ENCODE measurements at places on chromosomes 12 and 14. TPM values are rescaled to one million over a fixed set of nuclear protein-coding genes. Genes with fewer than 3 reads are reported as not detected.

The GPRC5D gene
- total RNA-seq, result not detected

The HOMEZ gene
- total RNA-seq, result 8.5 TPM

The ATG2B gene
- 12.4 TPM for total RNA-seq

The RNASE7 gene
- not detected for total RNA-seq

The HIF1A gene
- 50.9 TPM for total RNA-seq

The KRT78 gene
- not detected for total RNA-seq

The RBP5 gene
- total RNA-seq, result 2.1 TPM

The PARPBP gene
- total RNA-seq, result 0.81 TPM

The AKAP3 gene
- total RNA-seq, result 5.9 TPM

GRCh38 chr12:112988224-112988623, 9.9 kb downstream of the OAS2 start:
- no peak for DNase-seq

- DNase-seq, result no peak
These were observed 82.1 kb downstream of the PLXNC1 start for GRCh38 chr12:94230357-94230905.

GRCh38 chr14:94539181-94539580, 22.1 kb upstream of the SERPINA4 start:
- DNase-seq, result no peak

DNA sequence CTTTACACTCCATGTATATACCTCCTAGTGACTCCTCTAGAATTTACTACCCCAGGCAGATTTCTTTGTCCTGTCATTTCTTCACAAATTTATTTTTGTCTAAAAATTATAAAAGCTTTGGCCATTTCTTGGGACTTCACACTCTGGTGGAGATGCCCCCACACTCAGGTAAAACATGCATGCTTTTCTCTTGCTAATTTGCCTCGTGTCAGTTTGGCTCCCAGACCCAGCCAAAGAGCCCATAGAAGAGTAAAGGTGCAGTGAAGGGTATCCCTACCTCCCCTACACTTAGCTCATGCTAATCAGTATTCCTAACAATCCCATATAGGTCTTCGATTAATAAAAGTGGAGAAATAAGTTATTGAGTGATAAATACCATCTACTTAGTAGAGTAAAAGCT, 256.5 kb upstream of the KRR1 start:
- no peak for DNase-seq

DNA sequence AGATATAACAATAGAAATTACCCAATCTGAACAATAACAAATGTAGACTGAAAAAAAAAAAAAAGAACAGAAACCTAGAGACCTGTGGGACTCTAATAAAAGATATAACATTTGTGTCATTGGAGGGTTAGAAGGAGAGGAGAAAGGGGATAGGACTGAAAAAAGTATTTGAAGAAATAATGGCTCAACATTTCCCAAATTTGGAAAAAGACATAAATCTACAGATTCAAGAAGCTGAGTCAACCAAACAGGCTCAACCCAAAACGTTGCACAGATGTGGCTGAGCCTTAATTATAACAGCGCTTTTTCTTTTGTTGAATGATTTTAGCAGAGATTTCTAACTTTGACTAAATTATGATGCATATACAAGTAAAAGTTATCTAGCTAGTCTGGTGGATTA, 131.3 kb downstream of the TMTC3 start:
- no peak for DNase-seq

DNA sequence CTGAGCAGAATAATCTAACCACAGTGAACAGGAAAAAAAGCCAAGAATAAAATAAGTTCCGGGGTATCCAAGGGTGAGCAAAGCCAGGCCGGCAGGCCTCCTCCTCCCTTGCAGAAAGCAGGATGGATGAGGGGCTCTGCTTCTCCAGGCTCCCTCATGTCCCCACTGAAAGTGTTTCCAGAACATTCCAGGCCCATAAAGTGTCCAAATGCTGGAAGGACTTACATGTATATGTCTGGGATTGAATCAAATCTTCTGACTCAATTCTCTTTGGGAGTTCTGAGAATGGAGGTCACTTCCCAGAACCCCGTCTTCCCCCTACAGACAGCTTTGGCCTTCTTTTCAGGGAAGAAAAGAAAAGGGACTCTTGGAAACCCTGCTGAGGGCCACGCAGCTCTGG, 25.0 kb upstream of the BDKRB1 start:
- DNase-seq, result no peak

GRCh38 chr14:68362846-68363245, 430.0 kb downstream of the ZFP36L1 start:
- DNase-seq, result no peak

DNA sequence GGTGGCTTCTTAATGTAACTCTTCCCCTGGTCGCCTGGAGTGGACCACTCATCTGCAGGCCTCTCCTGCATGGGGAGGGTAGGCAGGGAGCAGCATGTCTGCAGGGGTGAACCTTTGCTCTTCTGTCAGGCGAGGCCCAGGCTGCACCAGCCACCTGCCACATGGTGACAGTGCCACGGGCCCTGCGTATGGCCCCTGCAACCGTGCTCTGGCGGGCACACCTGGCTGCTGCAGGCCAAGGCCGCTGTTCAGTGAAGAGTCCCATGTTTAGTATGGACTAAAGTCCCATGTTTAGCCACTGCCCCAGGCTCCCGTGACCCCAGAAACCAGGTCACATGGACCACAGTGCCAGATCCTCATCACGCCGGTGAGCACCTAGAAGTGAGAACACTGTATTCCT, 187.0 kb downstream of the ADGRD1 start:
- DNase-seq, result no peak

GRCh38 chr12:109734219-109735000, 20.8 kb downstream of the FAM222A start:
- DNase-seq, result no peak

GRCh38 chr12:89497005-89497404, 27.6 kb downstream of the GALNT4 start:
- peak; percentile 26 for DNase-seq

DNA sequence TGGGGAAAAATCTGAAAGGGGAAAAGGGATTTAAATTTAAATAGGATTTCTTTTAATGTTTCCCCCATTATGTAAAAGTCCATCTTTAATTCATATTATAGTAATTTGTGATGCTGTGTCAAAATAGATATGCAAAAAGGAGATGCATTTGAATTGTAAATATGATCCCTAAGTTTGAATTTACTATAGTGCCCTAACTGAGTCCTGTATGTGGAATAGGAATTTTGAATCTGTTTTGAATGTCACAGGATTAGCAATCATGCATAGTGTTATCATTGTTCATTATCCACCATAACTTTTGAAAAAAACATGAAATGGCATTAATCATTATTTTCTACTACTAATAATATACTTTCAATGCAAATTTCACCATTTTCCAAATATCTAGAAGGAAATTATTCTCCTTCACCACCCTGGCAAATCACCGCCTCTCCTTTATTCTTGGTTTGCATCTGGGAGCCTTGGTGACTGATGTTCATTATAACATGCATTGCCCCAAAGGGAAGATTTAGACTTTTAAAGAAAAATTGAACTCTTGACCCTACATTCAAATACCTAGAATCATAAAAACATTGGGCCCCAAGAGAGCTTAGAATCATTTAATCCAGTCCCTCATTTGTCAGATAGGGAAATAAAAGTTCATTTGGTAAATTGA, 341.5 kb upstream of the TMPO start:
- no peak for DNase-seq

DNA sequence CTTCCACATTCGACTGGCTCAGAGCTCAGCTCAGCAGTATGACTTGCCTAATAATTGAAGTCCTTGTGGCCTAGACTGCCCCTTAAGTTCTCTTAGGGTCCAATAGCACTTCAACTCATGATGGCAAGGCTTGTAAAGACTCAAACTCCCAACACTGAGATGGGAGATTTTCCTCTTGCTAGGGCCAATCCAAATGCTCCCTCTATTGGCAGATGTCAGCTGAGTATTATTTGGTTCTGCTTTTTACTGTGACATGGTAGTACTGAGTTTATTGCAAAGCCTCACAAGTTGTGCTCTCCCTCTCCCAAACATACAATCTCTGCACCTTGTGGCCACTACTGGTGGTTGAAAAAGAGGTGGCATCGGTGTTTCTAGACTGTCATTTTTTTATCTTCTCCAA, 164.2 kb downstream of the ALG10 start:
- no peak for DNase-seq

All from left cardiac atrium (tissue), 4 donors.